Cardiac muscle cell (in vitro differentiated cells and primary cell): ENCODE measurements at places on chromosomes 7 and 10.

DNA sequence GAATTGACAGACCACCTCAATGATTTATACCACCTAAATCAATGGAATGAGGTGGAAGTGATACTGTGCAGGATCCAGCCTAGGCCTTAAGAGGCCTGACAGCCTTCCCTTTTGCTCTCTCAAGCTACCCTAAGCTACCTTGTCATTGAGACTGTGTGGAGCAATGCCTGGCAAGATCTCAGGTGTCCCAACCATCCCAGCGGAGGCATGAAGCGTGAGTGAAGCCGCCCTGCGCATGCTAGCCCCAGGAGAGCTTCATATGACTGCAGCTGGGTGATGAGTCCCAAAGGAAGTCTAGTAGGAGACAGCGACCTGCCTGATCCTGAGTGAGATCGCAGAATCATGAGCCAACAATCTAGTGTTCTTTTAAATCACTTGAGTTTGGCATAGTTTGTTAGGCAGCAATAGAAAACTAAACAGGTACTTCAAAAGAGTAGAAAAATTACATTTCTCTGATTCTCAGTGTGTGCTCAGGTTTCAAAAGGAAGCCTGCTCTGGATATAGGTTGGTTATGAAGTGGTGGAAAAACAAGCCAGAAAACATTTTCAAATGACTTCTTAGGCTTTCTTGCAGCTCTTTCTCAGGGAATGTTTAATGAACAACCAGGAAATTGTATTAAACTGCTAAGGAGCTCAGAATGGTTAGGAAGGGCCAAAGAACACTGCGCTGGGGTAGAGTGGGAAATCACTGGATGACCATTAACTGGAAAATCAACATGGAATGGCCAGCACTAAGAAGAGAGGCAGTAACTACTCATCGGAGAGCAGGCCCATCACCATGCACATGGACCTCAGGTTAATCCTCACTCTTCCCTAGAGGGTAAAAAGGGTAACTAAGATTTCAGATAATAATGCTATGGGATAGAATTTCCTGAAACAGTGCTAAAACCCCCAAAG, 535.2 kb downstream of the PHTF2 start:
- no peak for DNase-seq

DNA sequence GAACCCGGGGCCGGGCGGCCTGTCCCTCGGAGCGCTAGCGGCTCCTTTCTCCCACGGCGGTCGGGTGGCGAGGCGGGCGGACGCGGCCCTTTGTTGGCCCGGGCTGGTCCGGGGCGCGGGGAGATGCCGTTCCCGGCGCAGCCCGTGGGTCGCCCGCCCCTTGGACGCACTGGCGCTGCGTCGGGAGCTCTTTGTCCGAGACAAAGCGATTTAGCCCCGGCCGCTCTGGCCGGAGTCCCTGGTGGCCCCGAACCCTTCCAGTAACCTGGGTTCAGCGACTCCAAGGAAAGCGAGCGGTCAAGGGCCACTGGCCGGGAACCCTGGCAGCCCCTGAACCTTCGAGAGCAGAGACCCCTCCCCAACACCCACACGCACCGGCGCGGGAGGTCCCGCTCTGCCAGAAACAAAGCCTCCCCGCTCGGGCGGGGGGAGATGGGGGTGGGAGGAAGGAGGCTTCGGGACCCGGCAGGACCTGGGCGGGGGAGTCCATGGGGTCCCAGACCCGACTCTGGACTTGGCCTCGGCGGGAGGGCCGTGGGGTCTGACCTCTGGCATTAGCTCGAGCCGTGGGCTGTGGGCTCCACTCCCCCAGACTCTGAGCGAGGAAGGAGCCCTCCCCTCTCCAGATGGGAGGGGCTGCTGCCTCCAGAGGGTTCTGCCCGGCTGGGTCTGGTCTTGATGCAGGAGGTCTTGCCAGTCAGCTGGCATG, 836 bp downstream of the DPYSL4 start:
- peak; percentile 25 for DNase-seq

DNA sequence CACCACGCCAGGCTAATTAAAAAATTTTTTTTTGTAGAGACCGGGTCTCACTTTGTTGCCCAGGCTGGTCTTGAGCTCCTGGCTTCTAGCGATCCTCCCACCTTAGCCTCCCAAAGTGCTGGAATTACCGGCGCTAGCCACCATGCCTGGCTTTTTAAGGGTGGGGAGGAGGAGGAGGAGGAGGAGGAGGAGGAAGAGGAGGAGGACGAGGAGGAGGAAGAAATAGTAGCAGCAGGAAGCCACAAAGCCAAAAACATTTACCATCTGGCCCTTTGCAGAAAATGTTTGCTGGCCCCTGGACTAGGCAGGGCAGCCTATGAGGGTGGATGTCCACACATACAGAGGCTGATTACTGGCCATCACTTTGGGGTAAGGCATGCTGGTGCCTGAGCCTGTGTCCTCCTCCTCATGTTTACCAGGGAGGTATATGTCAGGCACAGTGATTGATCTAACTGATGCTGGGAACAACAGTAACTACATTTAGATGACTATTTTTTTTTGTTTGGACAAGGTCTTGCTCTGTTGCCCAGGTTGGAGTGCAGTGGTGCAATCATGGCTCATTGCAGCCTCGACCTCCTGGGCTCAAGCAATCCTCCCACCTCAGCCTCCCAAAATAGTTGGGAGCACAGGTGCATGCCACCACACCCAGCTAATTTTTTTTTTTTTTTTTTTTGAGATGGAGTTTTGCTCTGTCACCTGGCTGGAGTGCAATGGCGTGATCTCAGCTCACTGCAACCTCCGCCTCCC, 122.1 kb downstream of the HIP1 start:
- no peak for DNase-seq

GRCh38 chr10:116733566-116733965, 8.8 kb downstream of the HSPA12A start:
- DNase-seq = no peak

DNA sequence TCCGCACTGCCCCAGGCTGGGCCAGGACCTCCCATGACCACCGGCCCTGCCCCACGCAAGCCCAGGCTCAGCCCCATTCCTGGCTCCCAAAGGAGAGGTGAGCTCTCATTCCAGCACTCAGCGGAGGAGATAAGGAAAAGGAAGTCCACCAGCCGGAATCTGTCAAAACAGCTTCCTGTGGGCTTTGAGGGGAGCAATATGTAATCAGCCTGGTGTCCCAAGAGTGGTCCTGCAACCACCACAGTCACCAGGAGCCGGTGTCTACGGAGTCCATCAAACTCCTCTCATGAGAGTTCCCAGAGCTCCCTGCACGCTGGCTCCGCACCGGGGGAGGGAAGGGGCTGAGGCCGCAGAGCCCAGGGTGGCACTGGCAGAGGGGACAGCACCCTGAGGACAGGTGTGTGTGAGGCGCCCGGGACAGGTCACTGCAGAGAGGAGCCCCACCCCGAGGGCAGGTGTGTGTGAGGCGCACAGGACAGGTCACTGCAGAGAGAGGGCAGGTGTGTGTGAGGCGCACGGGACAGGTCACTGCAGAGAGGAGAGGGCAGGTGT, 57.9 kb downstream of the STK32C start:
- DNase-seq = peak; percentile 33

DNA sequence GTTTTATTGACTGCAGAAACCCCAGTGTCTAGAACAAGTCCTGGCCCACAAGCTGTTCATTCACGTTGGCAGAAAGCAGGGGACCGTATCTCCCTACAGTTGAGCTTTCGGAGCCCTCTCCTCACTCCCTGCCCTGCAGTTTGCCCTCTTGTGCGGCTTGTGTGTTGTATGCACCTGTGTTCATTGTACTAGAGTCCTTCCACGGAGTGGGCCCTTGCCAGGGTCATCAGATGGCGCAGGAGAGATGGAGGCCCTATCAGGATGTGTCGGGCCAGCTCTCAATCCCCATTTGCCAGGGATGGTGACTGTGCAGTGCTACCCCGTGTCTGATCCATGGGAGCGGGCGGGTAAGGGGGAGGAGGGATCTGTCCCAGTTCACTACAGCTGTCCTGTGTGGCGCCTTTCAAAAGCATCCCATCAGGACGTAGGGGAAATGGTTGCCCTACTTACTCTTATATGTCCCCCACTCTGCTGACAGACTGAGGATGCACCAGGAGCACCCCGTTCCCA, 77.4 kb upstream of the PRR15 start:
- no peak for DNase-seq

DNA sequence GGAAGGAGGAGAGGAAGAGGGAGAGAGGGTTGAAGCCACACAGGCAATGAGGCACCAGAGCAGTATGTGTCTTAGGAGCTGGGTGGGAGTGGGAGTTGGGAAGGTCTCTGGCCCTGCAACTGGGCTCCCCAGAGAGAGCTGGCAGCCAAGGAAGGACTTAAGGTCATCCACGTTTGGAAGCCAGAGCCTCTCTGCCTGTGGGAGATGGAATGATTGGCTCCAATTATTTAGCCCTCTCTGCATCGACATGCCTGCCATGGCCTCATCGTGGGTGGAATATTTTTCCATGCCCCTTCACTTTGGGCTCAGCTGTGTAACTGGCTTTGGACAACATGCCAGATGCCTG, 478.5 kb downstream of the RPS24 start:
- no peak for DNase-seq

- peak; percentile 36 for DNase-seq
Measured at GRCh38 chr7:51369746-51370145, 53.1 kb upstream of the COBL start.

- peak; percentile 45 for DNase-seq
Measured at GRCh38 chr7:89914711-89915110, 239.6 kb upstream of the STEAP1 start.

- DNase-seq = no peak
Measured at GRCh38 chr7:84665339-84665738, 470.8 kb upstream of the SEMA3A start.

GRCh38 chr10:132443605-132443982, 46.6 kb downstream of the PWWP2B start:
- peak; percentile 50 for DNase-seq

- DNase-seq = no peak
Measured at GRCh38 chr10:51878695-51879094, 179.3 kb upstream of the CSTF2T start.

DNA sequence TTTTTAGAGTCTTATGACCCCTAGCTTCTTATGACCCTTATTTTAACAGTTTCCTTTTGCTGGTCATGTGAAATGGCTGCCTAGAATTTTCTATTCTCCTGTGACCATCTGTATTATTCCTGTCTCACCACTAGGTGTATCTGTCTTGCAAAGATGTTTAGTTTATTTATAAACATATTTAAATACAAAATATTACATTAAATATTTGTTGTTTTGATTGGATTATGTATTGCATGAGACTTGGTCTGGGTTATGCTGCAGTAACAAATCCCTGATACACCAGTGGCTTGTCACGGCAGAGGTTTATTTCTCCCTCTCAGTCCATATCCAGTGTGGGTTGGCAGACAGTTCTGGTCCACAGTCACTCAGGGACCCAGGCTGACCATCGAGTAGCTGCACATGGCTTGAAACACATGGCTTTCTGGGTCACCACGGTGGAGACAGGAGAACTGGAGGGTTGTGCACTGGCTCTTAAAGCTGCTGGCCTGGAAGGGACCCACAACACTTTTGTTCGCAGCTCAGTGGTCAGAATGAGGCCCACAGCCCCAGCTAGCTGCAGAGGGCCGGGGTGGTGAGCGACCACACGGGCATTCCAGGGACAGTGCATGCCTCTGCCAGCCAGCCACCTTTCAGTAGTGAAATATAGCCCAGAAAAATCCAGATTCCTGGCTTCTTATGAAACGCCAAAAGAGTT, 7.4 kb downstream of the RASSF4 start:
- no peak for DNase-seq
